ENCODE measurements at places on chromosomes 1 and 21.

- no peak for DNase-seq
These were observed 82.3 kb downstream of the ACTL8 start for GRCh38 chr1:17837233-17838030.

GRCh38 chr1:4468386-4468785 lies 186.0 kb upstream of the AJAP1 start:
- DNase-seq: no peak

DNA sequence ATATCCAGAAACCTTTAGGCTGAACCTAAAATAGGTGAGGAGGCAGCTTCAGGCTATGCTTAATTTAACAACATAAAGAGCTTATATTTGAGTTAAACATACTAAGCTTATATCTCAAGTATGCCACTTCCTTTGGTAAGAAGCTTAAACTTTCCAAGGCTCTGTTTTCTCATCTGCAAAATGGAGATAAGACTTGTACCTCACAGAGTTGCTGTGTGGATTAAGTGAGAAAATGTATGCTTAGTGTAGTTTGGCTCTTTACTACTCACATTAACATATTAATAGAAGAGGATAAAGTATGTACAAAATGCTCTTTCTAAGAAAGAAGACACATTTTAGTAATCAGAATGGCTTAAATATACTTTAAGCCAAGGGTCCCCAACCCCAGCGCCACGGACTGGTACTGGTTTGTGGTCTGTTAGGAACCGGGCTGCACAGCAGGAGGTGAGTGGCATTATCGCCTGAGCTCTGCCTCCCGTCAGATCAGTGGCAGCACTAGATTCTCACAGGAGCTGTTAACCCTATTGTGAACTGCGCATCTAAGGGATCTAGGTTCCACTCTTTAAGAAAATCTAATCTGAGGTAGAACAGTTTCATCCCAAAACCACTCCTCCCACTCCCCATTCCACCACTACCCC lies 77.2 kb downstream of the HS2ST1 start:
- DNase-seq: no peak

- no peak for DNase-seq
These were observed 726 bp downstream of the TMEM54 start for GRCh38 chr1:32900371-32900955.

- no peak for DNase-seq
These were observed 54.0 kb downstream of the RAVER2 start for GRCh38 chr1:64798872-64799271.

- DNase-seq: peak; percentile 14
These were observed 17.1 kb downstream of the COL6A2 start for GRCh38 chr21:46114963-46115362.

DNA sequence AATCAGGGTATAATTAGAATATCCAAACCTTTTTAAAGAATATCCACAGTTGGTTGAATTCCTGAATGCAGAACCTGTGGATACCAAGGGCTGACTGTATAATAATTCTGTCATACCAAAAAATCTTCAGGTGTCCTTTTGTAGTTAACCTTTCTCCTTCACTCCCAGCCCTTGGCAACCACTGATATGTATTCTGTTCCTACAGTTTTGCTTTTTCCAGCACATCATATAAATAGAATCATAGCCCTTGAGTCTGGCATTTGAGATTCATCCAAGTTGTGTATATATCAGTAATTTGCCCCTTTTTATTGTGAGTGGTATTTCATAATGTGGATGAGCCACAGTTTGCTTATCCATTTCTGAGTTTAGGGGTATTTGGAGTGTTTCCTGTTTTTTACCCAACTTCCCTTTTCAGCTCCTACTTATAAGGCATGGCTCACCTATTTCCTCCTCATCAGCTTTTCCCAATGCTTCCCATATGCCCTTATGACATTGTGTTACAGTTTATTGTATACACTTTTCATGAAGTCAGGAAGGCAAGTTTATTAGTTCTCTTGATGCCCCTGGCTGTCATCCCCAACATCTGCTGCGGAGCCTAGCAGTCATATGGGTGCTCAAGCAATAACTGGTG lies 35.0 kb upstream of the AGO1 start:
- no peak for DNase-seq

GRCh38 chr1:65148548-65149350 lies 746 bp downstream of the AK4 start:
- DNase-seq: no peak

DNA sequence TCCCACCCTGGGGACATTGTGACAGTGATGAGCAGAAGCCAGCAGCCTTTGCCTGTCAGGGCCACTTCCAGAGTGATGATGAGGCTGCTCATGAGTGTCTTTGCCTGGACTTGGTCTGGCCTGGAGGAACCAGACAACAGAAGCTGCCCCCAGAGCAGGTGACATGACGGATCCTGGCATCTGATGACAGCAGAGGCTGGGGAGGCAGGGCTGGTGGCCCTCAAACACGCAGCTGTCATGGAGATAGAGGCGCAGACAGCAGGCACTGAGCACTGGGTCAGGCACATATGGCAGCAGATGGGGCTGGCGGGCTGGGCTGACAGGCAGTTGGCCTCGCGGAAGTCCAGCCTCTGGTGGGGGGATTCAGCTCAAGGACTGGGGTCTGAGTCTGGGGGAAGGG lies 66.4 kb upstream of the STUM start:
- no peak for DNase-seq

GRCh38 chr1:108884968-108885367 lies 8.2 kb downstream of the GPSM2 start:
- no peak for DNase-seq

GRCh38 chr21:26845066-26845758 lies at the start of gene ADAMTS1:
Gene ADAMTS1 (minus strand): TSS chr21:26845409. CDS start chr21:26844954, 455 bp downstream.
- DNase-seq: peak; percentile 93

DNA sequence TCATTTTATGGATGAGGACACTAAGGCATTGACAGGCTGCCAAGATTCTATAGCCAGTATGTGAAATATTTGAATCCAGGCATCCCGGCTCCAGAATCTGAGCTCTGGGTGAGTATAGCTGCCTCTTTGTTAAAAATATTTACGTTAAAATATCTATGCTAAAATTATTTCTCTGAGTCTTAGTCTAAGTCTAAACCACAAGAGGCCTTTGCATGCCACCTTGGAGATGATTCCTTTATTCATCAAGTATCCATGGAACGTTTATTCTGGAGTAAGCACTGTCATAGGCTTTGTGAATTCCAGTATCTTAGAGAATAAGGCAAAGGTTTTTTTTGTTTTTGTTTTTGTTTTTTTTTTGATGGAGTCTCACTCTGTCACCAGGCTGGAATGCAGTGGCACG lies 116.4 kb downstream of the GREM2 start:
- no peak for DNase-seq

GRCh38 chr21:38965241-38965640 lies 159.5 kb downstream of the ETS2 start:
- no peak for DNase-seq

DNA sequence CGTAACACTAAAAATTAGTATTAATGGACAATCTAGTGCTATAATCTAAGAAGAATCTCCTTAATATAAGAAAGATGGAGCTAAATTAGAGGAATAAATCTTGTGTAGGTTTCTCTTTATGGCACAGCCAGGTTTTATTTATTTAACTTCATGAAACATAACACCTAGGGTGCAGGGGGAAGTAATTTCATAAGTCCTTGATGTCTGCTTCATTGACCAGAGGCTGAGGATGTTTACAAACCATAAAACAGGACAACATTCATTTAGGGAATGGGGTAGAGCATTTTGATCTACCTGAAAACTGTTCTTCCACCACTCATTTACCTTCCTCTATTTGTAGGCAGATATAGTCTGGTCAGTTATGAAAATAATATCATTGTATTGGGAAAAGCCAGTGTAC lies 95.5 kb downstream of the NGF start:
- no peak for DNase-seq

GRCh38 chr1:33828654-33829053 lies 35.2 kb upstream of the HMGB4 start:
- no peak for DNase-seq

DNA sequence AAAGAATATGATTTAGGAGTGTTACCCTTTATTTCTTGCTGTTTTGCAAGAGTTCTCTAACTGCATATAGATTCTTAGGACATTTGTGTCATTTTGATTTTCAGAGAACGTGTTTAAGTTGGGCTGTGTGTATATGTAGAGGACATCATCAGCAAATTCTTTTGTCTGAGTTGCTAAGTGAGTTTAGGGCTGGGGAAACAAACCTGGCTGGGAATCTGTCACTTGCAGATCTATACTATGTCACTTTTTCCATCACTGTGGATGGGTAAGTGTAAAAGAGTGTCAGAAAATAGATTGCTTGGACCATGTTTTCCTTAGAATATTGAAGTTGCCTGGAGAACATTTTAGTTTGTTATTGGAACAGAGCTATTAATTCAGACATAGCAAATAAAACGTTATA lies 349.1 kb upstream of the NEGR1 start:
- no peak for DNase-seq

DNA sequence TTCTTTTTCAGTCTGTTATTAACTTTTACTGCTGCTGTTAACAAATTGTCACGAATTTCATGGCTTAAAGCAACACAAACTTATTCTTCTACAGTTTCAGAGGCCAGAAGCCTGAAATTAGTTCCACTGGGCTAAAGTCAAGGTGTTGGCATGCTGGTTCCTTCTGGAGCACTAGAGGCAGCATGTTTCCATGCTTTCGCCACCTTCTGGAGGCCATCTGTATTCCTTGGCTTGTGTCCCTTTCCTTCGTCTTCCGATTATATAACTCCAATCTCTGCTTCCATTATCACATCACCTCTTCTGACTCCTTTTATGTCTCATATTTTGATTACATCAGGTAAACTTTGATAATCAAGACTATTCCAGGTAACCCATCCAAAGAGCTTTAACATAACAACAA lies 1742.1 kb downstream of the BRINP3 start:
- no peak for DNase-seq

GRCh38 chr1:19206947-19207346 lies 3.1 kb downstream of the UBR4 start:
- no peak for DNase-seq

GRCh38 chr21:36369064-36369685 lies 16.0 kb upstream of the CHAF1B start:
- DNase-seq: no peak

GRCh38 chr1:26701995-26702679 lies 6.3 kb downstream of the ARID1A start:
- DNase-seq: no peak

GRCh38 chr1:211647711-211648121 lies 27.7 kb downstream of the NEK2 start:
- no peak for DNase-seq

GRCh38 chr1:22210176-22210575 lies 67.3 kb upstream of the WNT4 start:
- peak; percentile 28 for DNase-seq

DNA sequence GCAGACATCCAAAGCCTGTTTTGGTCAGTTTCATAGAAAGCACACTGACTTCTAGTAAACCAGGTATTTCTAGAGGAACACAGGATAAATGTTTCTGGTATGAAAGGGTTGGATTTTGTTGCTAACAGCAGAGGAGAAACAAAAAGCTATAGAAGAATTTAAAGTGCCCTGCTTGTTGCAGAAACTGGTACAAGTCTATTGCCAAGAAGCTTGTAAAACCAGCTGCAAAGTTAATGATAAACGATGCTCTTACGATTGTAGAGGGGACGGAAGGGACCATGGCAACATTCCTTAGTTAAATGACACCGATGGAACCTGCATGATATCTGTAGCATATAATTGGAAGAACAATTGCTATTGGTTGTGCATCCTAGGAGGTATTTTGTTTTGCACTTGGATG lies 40.1 kb downstream of the SLC35F3 start:
- DNase-seq: no peak

DNA sequence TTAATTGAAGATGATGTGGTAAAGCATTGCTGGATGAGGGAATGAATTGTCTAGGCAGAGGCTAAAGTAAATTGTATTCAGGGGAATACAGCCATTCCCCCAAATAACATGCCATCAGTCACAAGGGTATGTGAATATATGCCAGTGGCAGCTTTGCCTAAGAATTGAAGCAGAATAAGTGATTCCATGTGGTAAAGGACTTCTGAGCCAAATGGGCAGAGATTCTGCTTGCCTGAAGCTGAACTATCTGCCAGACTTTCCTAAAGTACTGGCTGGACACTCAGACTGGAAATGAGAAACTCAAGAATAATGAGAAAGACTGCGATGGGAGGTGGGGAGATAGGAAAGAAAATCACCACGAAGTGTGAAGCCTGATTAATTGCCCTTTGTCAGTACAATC lies 2.4 kb downstream of the LIX1L start:
- no peak for DNase-seq

DNA sequence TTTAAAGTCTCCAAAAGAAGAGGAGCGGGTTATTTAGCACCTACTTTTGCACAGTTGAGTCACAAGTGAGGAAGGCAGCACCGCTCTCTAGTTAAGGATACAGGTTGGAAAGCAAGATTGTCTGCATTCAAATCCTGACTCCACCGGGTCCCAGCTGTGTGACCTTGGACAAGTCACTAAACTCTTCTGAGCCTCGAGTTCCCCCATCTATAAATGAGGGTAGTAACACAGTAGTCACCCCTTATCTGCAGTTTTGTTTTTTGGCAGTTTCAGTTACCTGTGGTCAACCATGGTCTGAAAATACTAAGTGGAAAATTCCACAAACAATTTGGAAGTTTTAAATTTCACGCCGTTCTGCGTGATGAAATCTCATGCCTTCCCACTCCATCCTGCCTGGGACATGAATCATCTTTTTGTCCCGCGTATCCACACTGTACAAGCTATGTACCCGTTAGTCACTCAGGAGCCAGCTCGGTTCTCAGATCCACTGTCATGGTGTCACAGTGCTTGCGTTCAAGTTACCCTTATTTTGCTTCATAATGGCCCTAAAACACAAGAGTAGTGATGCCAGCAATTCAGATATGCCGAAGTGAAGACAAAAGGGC lies 49.4 kb downstream of the CAPZB start:
- DNase-seq: no peak

DNA sequence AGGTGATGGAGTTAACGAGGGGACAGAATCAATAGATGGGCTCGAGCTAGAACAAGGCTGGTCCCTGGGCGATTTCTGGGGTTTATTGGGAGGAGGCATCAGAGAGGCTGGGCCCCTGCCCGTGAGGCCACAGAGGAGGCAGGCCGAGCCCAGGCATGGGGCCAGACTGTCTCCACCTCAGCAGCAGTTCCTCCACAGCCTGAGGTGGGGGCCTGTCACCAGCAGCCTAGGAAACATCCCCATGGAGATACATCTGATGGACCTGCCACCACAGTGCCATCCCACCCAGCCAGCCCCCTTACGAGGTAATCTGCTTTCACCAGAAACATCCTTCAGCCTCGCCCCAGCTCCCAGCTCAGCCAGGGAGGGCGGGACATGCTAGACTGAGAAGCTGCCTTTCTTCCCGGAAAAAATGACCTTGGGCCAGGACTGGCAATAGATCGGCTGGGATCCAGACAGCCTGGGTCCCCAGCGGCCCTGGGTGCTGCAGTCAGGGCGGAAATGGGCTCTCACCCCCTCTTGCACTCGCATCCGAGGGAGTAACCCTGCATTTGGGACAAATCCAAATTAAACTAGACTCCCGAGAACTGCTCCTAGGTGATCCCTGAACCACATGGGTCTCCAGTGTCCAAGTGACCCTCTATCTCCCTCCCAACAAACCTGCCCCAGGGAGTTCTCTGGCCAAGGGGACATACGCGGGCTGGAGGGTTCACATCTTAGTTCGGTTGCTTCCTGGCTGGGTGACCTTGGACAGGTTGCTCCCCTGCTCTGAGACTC lies 10.0 kb upstream of the EPHA8 start:
- DNase-seq: no peak
